Lung (tissue), 17 donors: ENCODE measurements at places on chromosomes 3 and 15. TPM values are rescaled to one million over a fixed set of nuclear protein-coding genes. Genes with fewer than 3 reads are reported as not detected.
A peak's percentile ranks its signal among the peaks of the same experiment; 100 is the strongest.

GRCh38 chr3:13718436-13718835 is 161.4 kb downstream of the WNT7A start:
- H3K27ac ChIP-seq, result no peak overlapping the region
- no peak overlapping the region for H3K4me3 ChIP-seq
- H3K27me3 ChIP-seq, result no peaks in the 10 kb centered on the region
- no peaks in the 10 kb centered on the region for H3K4me1 ChIP-seq
- no peaks in the 10 kb centered on the region for H3K36me3 ChIP-seq

GPR156 gene
- 0.67 TPM for total RNA-seq

DNA sequence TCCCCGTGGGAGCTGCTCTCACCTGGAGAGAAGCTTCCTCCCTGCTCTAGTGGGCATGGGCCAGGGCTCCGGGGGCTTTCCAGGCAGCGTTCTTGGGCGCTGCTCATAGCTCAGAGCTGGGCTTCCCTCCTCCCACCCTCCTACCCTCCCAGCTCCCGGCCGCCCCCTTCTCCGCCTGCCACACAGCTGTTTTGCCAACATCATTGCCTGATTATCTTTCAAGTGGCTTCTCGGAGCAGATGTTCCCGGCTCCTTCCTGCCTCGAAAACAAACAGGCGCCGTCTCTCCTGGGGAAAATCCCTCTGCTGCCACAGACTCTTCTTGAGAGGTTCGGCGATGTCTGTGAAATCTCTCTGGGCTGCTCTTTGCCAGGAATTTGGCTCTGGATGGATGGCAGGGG is 195.6 kb downstream of the RPLP1 start:
- no peaks in the 10 kb centered on the region for H3K36me3 ChIP-seq
- H3K4me1 ChIP-seq, result no peaks in the 10 kb centered on the region
- H3K27me3 ChIP-seq, result no peaks in the 10 kb centered on the region
- H3K4me3 ChIP-seq, result no peak overlapping the region

DNA sequence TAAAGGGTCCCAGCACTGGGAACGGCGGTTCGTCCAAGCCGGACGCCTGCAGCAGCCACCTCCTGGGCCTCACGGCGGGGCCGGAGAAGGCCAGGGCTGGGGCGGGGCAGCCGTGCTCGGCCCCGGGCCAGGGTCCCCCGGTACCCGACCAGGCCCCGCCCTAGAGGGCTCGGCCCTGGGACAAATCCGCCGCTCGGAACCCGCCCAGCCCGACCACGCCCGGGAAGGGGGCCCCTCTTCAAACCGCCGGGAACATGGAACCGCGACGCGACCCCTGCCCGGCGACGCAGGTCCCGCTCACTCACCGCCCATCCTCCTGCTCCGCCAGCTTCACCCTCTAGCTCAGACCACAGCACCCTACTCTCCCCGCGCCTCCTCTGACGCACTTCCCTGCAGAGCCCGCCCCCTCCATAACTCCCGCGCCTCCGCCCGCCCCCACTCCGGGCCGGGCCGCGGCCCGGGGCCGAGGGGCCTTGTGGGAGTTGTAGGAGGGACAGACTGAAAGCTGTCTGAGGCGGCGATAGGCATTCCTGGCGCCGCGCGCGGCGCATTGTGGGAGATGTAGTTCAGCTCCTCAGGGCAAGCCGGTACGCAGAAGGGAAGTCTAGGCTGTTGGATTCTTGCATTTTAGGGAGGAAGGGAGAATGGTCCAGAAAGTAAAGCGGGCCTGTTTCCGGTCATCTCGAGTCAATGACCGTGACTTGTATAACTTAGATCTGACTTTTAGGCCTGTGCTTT is at the start of gene CLDND1:
TSS of gene CLDND1 (minus strand) at position 359 of the 738 bp plus-strand sequence. CDS start 1,478 bp downstream, outside the sequence.
- no peaks in the 10 kb centered on the region for H3K27me3 ChIP-seq
- peak within 1 kb of the TSS; percentile 99 for H3K27ac ChIP-seq
- DNase-seq, result peak; percentile 98

- no peaks in the 10 kb centered on the region for H3K4me1 ChIP-seq
- no peaks in the 10 kb centered on the region for H3K36me3 ChIP-seq
- H3K27me3 ChIP-seq, result no peaks in the 10 kb centered on the region
- DNase-seq, result no peak
- H3K27ac ChIP-seq, result no peak overlapping the region
Observed at GRCh38 chr3:147730284-147730683, 321.1 kb downstream of the ZIC1 start.

HHLA2 gene
- total RNA-seq, result 20.2 TPM

BNC1 gene
- total RNA-seq, result 0.40 TPM

GRCh38 chr15:39789736-39790135 is 7.1 kb upstream of the FSIP1 start:
- H3K4me1 ChIP-seq, result no peaks in the 10 kb centered on the region
- no peak overlapping the region for H3K27ac ChIP-seq
- H3K4me3 ChIP-seq, result no peak overlapping the region
- H3K27me3 ChIP-seq, result no peaks in the 10 kb centered on the region
- DNase-seq, result no peak

DNA sequence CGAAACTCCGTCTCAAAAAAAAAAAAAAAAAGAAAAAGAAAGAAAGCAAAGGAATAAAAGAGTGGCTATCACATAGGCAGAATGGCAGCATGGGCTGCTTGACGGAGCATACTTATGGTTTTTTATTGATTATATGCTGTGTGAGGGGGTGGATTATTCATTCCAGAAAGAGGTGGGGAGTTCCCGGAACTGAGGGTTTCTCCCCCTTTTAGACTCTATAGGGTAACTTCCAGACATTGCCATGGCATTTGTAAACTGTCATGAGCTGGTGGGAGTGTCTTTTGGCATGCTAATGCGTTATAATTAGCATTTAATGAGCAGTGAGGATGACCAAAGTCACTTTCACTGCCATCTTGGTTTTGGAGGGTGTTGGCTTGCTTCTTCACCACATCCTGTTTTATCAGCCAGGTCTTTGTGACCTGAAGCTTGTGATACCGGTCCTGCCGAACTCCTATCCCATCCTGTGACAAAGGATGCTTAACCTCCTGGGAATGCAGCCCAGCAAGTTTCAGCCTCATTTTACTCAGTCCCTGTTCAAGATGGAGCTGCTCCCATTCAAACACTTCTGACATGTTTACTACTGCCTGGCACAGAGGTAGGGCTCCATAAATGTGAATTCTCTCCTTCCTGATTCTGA is 15.8 kb upstream of the ABHD17C start:
- H3K36me3 ChIP-seq, result no peaks in the 10 kb centered on the region
- H3K4me3 ChIP-seq, result no peak overlapping the region
- DNase-seq, result no peak

DNA sequence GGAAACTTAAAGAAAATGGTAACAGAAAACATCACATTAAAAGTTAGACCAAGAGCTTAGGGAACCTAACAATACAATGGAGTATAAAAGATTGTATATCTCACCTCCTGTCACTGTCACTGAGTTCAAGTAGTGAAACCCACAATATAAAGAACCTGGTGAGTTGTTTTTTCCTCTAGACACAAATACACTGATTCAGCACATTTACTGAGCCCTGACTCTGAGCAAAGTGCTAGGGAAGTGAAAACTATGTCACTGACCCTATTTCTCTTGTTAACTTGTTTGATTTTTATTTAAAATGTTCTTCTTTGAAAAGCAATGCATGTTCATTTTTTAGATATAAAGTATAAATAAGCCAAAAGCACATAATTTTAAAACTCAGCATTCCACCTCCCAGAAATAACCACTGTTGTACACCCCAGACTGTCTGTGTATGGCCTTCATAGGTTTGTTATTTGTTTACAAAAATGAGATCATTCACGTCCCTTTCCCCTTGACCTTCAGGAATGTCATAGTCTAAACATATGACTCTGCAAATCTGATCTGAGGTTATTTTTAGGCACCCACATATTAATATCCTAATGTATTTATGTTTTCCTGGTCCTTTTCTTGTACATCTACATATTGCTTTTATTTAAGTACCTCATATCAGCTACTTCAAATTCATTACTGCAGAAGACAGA is 69.2 kb upstream of the CSTA start:
- H3K4me1 ChIP-seq, result no peaks in the 10 kb centered on the region
- no peaks in the 10 kb centered on the region for H3K27me3 ChIP-seq
- no peaks in the 10 kb centered on the region for H3K36me3 ChIP-seq
- DNase-seq, result no peak
- H3K27ac ChIP-seq, result no peak overlapping the region

DNA sequence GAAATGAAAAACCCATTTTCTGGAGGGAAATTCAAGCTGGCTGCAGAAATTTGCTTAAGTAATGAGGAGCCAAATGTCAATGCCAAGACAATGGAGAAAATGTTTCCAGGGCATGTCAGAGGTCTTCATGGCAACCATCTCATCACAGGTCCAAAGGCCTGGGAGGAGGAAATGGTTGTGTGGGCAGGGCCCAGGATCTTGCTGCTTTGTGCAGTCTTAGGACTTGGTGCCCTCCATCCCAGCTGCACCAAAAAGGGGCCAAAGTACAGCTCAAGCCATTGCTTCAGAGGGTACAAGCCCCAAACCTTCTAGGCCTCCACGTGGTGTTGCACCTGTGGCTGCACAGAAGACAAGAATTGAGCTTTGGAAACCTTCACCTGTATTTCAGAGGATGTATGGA is 59.3 kb downstream of the POMGNT2 start:
- no peaks in the 10 kb centered on the region for H3K27me3 ChIP-seq
- no peak overlapping the region for H3K4me3 ChIP-seq
- no peaks in the 10 kb centered on the region for H3K4me1 ChIP-seq

- no peaks in the 10 kb centered on the region for H3K36me3 ChIP-seq
- H3K27me3 ChIP-seq, result no peaks in the 10 kb centered on the region
- no peaks in the 10 kb centered on the region for H3K4me1 ChIP-seq
- H3K27ac ChIP-seq, result no peak overlapping the region
- no peak for DNase-seq
- no peak overlapping the region for H3K4me3 ChIP-seq
Observed at GRCh38 chr3:41274944-41275668, 75.8 kb downstream of the CTNNB1 start.

CXCR6 gene
- 2.4 TPM for total RNA-seq

NOX5 gene
- total RNA-seq, result 0.09 TPM

DNA sequence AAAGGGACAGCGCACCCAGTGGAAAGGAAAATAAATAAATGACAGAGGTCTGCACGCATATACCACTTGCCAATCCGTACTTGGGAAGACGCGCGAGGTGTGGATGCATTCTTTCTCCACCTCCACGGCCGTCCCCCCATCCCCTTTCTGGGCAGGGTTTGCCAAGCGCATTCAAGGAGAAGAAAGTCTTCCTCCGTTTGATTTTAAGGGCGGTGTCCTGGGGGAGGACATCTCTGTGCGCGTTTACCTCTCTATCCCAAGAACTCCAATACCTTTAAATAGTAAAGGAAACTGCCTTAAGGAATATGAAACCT is 576 bp upstream of the MB21D2 start:
- no peaks in the 10 kb centered on the region for H3K36me3 ChIP-seq
- peak overlapping the region; percentile 96 for H3K27ac ChIP-seq
- no peak for DNase-seq
- peak overlapping the region; percentile 54 for H3K4me3 ChIP-seq
- H3K27me3 ChIP-seq, result no peaks in the 10 kb centered on the region
- H3K4me1 ChIP-seq, result peaks cover 5% of the 10 kb centered on the region

PROS1 gene
- 70.3 TPM for total RNA-seq

KCNMB3 gene
- total RNA-seq, result 5.5 TPM

GRCh38 chr3:130939753-130940152 is 45.9 kb downstream of the ATP2C1 start:
- peaks cover 18% of the 10 kb centered on the region for H3K36me3 ChIP-seq
- DNase-seq, result no peak
- H3K27ac ChIP-seq, result no peak overlapping the region
- no peaks in the 10 kb centered on the region for H3K4me1 ChIP-seq
- no peak overlapping the region for H3K4me3 ChIP-seq
- H3K27me3 ChIP-seq, result no peaks in the 10 kb centered on the region

VPS13C gene
- total RNA-seq, result 196 TPM

DNA sequence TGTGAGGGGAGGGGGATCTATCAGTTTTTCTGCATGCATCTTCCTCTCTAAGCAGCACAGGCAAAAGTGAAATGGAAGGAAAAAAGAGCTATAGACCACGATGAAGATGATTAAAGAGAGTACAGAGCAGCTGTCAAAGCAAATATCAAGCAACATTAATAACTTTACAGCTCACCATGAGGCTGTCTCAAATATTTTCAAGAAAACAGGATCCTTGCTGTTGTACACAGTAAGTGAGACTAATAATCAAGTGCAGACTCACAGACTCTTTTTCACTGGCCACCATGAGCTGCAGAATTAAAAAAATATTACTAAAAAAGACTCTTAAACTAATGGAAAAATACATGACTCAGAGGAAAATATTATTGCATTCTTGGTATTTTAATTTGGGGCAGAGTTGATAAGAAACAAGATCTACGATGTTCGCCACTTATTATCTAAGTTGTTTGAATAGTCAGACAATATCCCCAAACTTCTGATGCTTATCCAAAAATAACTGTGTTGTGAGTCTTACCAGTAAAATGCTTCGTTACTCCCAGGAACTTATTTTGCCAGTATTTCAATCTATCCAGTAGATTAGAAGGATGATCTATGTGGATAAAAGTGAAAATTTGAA is 817.5 kb upstream of the ALCAM start:
- no peak for DNase-seq
- H3K27ac ChIP-seq, result no peak overlapping the region
- H3K27me3 ChIP-seq, result no peaks in the 10 kb centered on the region

GRCh38 chr15:41647262-41647661 is 12.9 kb upstream of the MGA start:
- H3K27ac ChIP-seq, result no peak overlapping the region
- H3K27me3 ChIP-seq, result no peaks in the 10 kb centered on the region
- H3K36me3 ChIP-seq, result no peaks in the 10 kb centered on the region
- H3K4me1 ChIP-seq, result no peaks in the 10 kb centered on the region

CCR9 gene
- not detected for total RNA-seq

GOLGA8M gene
- total RNA-seq, result 2.1 TPM

GRCh38 chr15:37824717-37825382 is 109.6 kb upstream of the TMCO5A start:
- H3K4me1 ChIP-seq, result no peaks in the 10 kb centered on the region

DNA sequence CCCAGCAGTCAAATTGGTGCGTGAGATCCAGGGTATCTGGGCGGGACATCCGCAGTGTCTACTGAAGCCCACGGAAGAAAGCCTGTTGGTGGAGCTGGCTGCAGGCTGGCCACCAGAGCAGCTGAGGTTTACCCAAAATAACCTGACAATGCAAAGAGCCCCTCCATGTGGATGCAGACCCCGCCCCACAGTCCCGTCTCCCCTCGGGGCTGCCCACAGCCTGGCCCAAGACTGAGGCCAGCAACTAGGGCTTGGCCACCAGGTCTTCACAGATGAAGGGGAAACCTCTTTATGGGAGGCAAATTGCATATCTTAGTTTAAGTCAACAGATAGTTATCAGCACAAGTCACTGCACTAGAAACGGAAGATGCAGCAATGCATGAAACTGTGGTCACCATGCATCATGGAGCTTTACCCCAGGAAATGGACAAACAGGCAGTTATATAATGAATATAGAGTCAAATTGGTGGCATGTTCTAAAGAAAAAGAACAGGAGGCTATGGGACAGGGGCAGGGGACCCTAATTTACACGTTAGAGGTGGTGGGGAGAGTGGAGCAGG is 86.3 kb downstream of the ARNT2 start:
- H3K27me3 ChIP-seq, result no peaks in the 10 kb centered on the region
- H3K4me1 ChIP-seq, result peaks cover 12% of the 10 kb centered on the region
- DNase-seq, result no peak
- no peak overlapping the region for H3K4me3 ChIP-seq
- no peaks in the 10 kb centered on the region for H3K36me3 ChIP-seq
- peak overlapping the region; percentile 20 for H3K27ac ChIP-seq

TMEM40 gene
- 2.0 TPM for total RNA-seq
